ENCODE measurements at places on chromosomes 3 and 15.

- DNase-seq, result no peak
Observed at GRCh38 chr15:99114511-99115299, 9.8 kb downstream of the SYNM start.

- no peak for DNase-seq
Observed at GRCh38 chr15:86624261-86625036, 544.8 kb downstream of the AGBL1 start.

DNA sequence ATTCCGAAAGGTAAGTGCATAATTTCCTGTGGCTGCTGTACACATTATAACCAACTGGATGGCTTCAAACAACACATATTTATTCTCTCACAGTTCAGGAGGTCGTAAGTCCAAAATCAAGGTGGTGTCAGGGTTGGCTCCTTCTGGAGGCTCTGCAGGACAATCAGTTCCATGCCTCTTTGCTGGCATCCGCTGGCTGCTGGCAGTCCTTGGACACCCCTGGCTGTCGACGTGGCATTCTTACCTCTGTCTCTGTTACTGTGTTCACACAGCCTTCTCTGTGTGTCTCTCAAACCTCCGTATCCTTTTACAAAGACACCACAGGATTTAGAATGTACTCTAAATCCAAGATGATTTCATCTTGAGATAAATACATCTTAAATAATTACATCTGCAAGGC, 398.8 kb upstream of the ATP10A start:
- DNase-seq, result no peak

- DNase-seq, result no peak
Observed at GRCh38 chr15:84748274-84749110, at the start of gene ZNF592. Gene ZNF592 (plus strand): TSS chr15:84748592. CDS start chr15:84782676, 34,084 bp downstream.

DNA sequence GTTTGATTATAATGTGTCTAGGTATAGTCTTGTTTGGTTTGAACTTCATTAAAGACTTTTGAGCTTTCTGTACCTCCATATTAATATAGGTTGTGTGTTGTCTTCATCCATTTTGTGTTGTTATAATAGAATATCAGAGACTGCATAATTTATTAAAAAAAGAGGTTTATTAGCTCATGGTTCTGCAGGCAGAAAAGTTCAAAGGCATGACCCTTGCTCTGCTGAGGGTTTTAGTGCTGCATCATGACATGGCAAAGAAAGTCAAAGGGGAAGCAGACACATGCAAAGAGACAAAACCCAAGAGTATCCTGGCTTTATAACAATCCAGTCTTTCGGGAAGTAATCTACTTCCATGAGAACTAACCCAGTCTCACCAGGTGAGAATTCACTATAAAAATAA, 358.2 kb downstream of the EDEM1 start:
- DNase-seq, result no peak

GRCh38 chr15:53072077-53072476, 281.9 kb upstream of the ONECUT1 start:
- no peak for DNase-seq

GRCh38 chr3:188026191-188026968, 127.6 kb upstream of the LPP start:
- DNase-seq, result no peak

DNA sequence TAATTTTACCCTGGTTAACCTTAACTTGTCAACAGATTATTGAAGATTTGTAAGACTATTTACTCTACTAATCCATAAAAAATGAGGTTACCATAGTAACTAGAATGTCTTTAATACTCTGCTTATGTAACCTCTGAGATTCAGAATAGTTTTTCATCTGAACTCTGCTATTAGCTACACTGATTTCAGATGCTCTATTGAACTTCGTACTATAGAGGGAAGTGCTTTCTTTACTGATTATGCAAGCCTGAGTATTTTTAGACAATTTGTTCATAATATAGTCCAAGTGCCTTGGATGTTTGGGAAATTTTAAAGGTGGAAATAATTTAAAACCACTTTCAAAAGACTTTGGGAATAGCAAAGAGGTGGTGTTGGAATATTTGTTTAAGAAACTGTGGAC, 107.9 kb upstream of the GBE1 start:
- no peak for DNase-seq

- no peak for DNase-seq
Observed at GRCh38 chr3:5134019-5134391, 11.9 kb downstream of the ARL8B start.

- DNase-seq, result no peak
Observed at GRCh38 chr3:27553886-27554540, 69.8 kb upstream of the SLC4A7 start.

DNA sequence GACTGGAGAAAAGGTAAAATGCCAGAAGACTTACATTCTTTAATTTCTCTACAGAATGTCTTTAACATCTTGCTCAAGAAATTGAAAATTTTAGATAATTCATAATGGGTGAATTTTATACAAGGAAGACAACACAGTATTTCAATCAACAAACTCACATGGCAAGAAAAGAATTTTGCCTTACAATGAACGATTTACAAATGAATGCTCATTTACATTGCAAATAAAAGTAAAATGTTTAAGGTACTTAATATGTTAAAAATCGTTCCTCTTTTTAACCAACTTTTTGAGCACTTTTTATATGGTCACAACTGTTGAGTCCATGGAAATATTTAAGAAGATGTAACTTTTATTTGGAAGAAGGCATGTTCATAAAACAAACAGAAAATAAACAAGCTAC, 174.8 kb upstream of the UBE2E2 start:
- DNase-seq, result no peak

GRCh38 chr3:179432451-179432850, 18.8 kb downstream of the GNB4 start:
- DNase-seq, result no peak

GRCh38 chr15:25890529-25890928, 27.4 kb upstream of the ATP10A start:
- DNase-seq, result no peak

DNA sequence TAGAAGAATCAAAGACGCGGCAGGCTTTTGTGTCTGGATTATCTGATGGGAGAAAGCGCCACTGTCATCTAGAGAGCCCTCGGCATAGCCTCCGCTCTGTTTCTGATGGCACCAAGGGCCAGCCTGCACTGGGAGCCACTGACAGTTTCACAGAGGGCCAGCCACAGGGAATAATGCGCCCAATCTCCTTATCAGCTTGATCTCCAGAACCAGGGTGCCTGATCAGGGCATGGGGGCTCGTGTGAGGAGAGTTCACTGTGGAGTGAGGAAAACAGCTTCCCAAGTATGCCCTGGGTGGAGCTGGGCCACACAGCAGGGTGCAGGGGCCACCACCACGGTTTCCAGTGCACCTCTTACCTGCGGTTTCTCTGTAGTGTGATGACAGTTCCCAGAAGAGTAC, 29.8 kb upstream of the CLK3 start:
- no peak for DNase-seq

- no peak for DNase-seq
Observed at GRCh38 chr15:100918690-100919480, at the start of gene LRRK1. Gene LRRK1 (plus strand): TSS chr15:100919357. CDS start chr15:100924633, 5,276 bp downstream.

DNA sequence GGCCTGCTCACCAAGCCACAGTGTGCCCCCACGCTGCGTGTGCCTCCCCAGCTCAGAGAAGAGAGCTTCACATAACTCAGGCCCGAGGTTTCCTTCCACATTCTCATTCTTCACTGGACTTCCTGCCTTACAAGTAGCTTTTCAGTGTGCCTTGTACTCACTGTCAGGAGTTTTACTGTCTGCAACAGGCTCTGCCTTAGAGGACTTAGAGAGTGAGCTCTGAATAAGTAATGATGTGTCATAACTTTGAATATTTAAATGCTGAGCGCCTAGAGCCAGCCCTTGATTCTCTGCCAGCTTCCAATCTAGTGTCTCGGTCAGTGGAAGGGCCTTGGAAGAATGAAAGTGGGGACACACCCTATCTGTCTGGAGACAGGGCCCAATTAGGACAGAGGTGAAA, 41.8 kb downstream of the ITGB5 start:
- DNase-seq, result no peak

DNA sequence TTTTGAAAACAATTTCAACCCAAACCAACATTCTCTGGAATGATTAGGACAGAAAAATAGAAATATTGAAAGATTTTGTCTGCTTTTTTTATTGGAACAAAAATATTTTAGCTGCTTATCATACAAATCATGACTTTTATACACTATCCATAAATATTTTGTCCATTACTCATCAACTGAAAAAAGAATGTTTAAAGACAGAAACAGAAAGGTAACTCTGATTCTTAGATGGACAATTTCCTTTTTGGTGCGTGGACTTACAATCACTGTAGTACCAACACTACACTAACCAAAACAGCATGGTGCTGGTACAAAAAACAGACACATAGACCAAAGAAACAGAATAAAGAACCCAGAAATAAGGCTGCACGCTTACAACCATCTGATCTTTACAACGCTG, 582.8 kb upstream of the CCDC54 start:
- no peak for DNase-seq

GRCh38 chr3:31232055-31233025, 300.4 kb upstream of the STT3B start:
- DNase-seq, result no peak

GRCh38 chr15:82548700-82549099, 8.4 kb upstream of the RPS17 start:
- DNase-seq, result no peak

- DNase-seq, result no peak
Observed at GRCh38 chr15:43469867-43470266, 23.1 kb downstream of the TP53BP1 start.

DNA sequence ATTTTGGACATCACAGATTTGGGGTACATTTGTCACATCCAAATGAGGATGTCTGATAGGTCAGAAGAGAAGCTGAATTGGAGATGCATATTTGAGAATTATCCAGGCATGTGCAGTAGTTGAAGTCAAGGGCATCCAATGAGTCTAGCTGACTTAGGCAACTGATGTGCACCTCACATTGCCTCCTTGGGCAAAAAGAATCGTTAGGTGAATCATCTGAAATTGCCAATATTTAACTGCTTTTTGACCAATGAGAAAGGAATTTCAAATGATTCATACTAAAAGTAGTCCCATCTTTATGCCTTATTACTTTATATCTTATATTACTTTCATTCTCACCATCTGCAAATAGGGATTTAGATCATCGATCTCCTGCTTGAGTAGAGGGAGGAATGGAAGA, 117.7 kb downstream of the CD47 start:
- DNase-seq, result no peak

DNA sequence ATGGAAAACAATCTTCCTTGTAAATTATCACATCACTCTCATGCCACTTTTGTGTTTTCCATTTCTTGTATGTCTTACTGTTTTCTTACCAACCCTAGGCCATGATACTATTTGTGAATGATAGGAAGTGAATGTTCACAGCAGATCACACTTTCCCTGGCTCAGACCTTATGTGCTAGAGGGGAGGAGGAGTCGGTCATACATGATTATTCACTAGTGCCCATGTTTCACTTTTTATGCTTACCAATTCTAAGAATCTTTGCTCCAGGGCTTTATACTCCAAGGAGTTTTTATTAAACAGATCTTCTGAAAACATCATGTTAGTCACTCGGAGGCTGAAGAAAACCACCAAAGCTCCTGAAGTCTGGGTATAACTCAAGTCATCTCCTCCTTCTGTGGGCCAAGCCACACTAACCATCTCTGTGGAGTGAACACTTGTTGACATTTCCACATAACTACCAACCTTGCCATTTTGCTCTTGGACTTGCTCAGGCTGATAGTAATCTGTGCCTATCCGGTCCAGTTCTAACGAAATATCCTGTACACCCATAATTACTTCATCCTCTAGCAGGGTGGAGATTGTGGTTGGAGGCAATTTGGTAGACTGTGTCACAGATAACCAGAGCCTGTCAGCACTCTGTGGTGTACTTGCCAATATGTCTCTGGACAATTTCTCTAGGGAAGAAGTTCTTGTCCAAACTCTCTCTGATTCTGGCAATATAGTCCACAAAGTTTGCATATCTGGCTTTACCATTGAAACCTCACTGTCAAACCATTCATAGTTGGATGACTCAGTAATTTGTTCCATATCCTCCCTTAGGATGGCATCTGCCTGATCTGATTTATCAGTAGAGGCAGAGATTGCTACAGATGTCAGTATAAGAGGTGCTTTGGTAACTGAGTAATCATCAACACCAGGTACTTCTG, 76.8 kb downstream of the IMPG2 start:
- DNase-seq, result no peak

GRCh38 chr3:183481582-183481981, 53.2 kb upstream of the MCF2L2 start:
- DNase-seq, result no peak

DNA sequence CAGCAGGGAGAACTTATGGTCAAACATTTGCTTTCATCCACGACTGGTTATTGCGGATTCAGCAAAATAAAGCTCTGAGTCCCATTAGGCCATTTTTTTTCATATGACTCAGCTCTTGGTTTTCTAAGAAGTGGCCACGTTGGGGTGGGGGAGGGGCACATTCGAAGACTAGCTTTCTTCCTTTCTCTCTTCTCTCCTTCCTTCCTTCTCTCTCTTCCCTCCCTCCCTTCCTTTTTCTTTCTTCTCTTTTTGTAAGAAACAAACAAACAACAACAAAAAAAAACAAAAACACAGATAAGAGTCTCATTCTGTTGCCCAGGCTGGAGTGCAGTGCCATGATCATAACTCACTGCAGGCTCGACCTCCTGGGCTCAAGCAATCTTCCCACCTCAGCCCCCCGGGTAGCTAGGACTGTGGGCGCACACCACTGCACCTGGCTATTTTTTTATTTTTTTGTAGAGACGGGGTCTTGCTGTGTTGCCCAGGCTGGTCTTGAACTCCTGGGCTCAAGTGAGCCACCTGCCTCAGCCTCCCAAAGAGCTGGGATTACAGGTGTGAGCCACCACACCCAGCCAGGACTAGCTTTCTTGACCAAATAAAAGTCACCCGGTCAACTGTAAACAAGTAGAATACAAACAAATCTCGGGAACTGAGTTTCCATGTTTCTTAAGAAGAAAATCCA, 41.6 kb downstream of the ABCC5 start:
- DNase-seq, result no peak

- no peak for DNase-seq
Observed at GRCh38 chr3:178289544-178290160, 246.6 kb upstream of the KCNMB2 start.

DNA sequence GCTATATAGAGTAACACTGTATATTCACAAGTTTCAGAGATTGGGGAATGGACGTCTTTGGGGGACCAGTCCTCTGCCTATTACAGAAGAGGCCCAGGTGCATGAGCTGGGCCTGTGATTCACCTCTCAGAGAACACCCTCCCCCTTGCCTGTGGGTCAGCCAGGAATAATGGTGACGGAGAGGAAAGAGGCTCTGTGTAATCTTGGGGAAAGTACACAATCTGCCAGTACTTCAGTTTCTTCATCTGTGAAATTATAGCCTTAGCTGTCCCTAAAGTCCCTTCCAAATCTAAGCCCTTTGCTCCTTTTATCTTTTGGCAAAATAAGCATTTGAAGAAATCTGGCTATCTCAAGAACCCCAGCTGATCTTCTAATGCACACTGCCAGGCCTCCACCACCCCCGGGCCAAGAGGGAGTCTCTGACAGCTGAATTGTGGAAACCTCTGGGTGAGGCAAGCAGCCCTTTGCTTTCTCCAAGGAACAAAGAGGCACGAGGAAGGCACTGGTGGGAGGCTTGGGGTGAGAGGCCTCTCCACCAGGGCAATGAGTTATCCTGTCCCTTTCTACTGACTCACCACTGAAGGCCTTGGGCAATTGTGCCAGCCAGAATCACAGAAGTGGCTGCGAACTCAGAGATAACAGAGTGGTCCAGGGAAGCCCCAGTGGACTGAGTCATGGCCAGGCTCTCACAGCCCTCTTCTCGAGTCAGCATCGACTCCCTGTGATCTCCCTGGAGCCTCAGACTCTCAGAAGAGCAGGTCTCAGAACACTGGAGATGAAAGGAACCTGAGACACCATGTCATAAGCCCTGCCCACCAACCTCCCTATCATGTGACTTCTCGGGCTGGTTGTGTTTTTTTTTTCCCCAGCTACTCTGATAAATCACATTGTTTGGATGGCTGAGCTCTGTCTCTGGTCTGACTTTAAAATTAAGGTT, 31.8 kb downstream of the CCNL1 start:
- peak; percentile 73 for DNase-seq

Data from omental fat pad (tissue), 4 donors.